Fibroblast of skin of right quadriceps (primary cell): ENCODE measurements at places on chromosomes 16 and 17.

DNA sequence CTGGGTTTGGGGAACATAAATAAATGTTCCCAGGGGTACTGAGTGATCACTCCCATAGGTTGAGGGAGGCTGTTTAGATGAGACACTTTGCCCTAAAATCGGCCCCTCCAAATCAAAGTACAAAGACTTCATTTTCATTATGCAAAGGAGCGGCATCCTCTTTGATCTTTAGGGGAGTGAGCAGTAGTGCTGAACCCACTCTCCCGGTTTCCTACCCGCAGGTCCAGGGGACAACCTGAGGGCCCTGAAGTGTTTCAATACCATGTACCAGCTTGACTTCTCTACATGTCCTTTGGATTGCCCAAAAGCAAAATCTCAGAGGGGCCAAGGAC, 3.6 kb downstream of the HOXB6 start:
- no peak for DNase-seq

GRCh38 chr16:48386559-48387312, 1.5 kb upstream of the SIAH1 start:
- no peak for DNase-seq

DNA sequence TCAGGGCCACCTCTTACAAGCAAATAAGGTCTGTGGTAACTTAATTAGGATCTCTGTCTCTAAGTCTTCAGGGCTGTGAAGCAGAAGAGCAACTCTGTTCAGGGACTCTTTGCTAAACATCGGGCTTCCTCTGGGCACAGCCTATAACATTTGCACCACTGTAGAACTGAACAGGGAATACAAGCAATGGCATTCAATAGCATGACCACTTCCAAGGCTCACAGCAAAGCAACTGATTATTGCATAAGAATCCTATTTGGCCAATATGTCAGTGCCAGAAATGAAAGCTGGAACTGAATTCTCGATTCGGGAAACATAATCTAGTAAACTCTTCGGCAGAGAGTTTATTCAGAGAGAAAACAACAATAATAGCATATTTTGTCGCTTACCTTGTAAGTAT, 92.2 kb upstream of the AMZ2 start:
- no peak for DNase-seq

GRCh38 chr16:22291860-22292318, 5.3 kb upstream of the POLR3E start:
- peak; percentile 74 for DNase-seq

- DNase-seq = peak; percentile 93
Observed at GRCh38 chr16:55487048-55487803, 8.2 kb downstream of the MMP2 start.
